ENCODE measurements at places on chromosomes 4 and X. TPM values are rescaled to one million over a fixed set of nuclear protein-coding genes. Genes with fewer than 3 reads are reported as not detected.

The PCDH19 gene
- polyA plus RNA-seq = 0.16 TPM

GRCh38 chr4:147760695-147761094, 28.8 kb downstream of the ARHGAP10 start:
- no peaks in the 10 kb centered on the region for H3K27me3 ChIP-seq
- peak overlapping the region; percentile 32 for H3K27ac ChIP-seq
- H3K4me3 ChIP-seq = no peak overlapping the region
- H3K4me1 ChIP-seq = peaks cover 19% of the 10 kb centered on the region
- no peaks in the 10 kb centered on the region for H3K36me3 ChIP-seq
- DNase-seq = peak; percentile 40

The FNIP2 gene
- polyA plus RNA-seq = 17.8 TPM

DNA sequence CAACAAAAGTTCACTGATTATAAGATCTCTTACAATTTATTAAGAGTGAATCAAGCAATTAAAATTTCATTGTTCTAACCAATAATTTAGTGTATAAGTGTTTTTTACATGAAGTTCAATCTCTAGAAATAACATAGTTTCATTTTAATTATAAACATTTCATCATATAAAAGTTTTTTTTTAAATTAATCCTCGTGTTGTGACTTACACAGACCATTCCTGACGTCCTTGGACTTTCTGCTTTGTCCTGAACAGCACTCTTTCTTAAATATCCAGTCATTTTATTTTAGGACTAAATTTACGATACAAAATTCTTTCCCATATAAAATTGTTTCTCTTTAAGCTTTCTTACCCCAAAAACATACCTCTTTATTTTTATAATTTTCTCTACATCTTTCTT, 841.7 kb upstream of the POU3F4 start:
- no peak overlapping the region for H3K27ac ChIP-seq
- no peaks in the 10 kb centered on the region for H3K36me3 ChIP-seq
- H3K27me3 ChIP-seq = no peaks in the 10 kb centered on the region

DNA sequence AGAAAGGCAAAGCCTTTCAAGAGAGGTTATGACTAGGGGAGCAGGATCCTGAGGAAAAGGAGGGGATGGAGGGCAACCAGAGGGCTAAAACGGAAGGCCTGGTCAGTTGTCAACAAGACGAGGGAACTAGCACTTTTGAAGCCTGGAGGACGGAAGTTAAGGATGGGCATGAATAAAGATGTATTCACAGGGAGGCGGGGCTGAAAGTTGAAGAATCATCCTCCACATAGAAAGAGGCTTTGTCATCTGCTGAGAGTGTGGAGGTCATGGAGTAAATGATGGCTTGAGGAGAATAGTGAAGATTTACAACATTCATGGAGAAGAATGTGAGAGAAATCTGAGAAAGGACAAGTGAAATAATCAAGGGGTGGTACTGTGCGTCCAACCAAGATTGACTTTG, 137.5 kb downstream of the MAGEB17 start:
- H3K27ac ChIP-seq = no peak overlapping the region
- no peak overlapping the region for H3K4me3 ChIP-seq
- DNase-seq = no peak
- peaks cover 17% of the 10 kb centered on the region for H3K27me3 ChIP-seq

The HDAC6 gene
- 31.7 TPM for polyA plus RNA-seq

Measured in heart right ventricle (tissue), 16 donors.